ENCODE measurements at places on chromosomes 7 and 10. TPM values are rescaled to one million over a fixed set of nuclear protein-coding genes. Genes with fewer than 3 reads are reported as not detected.

Gene TRIM74
- total RNA-seq = not detected

Gene CNOT4
- 14.1 TPM for total RNA-seq

Gene FXYD4
- not detected for total RNA-seq

Gene ZNF804B
- not detected for total RNA-seq

Gene MSMB
- not detected for total RNA-seq

Measured in osteoblast (primary cell).